ENCODE measurements at places on chromosomes 5 and 9. TPM values are rescaled to one million over a fixed set of nuclear protein-coding genes. Genes with fewer than 3 reads are reported as not detected.

PCDHB7 gene
- 0.03 TPM for polyA plus RNA-seq

SVEP1 gene
- polyA plus RNA-seq = 1.5 TPM

IL7R gene
- polyA plus RNA-seq = 0.51 TPM

LAMC3 gene
- 1.5 TPM for polyA plus RNA-seq

- no peak for DNase-seq
Observed at GRCh38 chr5:86572825-86573517, 44.8 kb upstream of the COX7C start.

DNA sequence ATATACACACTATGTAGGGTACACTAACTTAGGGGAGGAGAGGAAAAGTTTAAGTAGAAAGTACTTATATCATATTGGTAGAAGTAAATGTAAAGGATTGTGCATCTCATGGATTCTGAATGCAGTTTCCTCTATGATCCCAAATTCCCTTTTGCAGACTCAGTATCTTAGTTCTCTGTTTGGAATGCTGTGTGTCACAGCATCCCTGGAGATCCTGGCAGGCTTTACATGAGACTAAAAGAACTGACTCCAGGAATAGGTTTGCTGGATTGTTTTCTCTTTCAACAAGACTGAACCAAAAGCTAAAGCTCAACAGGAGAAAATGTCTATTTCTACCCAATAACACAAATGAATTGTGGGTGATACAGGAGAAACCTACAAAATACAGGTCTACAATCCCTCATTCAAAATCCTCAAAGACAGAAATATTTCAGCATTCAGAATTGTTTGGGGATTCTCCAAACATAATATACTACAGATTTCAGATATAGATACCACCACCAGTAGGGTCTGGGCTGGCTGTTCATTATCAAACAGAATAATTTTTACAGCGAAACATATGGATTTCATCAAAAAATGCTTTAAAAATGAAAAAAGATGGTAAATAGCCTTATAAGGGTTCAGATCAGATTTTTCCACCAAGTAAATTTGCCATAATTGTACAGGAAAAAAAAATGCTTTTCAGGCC is 324.7 kb upstream of the GRAMD2B start:
- DNase-seq = no peak

DNA sequence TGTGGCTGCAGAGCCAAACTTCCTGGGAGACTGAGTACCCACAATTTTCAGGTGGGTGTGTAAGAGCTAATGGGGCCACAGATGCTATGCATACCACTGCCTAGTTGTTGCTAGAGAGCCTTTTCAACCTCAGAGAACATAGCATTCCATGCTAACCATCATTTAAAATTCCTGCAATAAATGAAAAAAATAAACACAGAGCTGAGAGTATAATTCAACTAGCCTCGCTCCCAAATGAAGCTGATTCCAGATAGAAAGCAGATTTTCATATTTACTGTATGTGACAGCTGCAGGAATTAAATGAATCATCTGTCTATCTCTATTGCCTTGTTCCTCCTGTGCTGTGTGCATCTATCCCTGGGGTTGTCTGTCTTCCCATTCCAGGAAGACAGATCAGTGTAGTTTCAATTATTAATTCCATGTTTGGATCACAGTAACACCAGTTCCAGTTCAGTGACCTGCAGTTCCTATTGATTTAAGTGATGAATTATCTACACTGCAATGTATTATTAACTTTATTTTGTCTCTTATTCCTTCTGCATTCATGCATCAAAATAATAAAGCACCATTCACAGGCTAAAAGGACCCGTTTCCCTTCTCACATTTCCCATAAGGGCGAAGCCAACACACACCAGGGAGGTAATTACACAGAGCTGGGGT is 324.5 kb downstream of the SLIT3 start:
- no peak for DNase-seq

DNA sequence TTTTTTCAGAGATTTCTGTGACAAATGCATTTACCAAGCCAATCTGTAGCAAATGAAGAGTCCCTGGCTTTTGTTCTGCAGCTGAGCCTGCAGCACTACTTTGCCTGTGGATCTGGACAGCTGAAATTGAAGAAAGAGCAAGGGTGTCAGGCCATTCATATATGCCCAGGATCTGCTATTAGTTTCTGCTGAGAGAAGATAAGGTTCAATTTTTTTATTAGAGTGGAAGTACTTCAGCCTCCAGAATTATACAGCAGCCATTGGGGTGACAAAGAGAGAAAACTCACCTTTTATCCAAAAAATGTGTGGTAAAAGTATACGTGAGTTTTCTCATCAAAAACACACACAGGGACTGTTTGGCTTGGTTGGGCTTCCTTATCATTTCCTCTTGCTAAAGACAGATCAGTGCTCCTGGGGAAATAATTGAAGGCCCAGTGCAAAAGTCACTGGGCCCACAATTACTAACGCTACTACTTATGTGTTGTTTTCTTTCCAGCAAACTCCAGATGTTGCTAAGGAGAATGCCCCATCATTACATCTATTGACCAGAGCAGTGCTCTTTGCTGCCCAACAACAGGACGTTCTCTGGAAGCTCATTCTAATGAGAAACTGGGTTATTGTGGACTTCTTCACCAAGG is 138.6 kb downstream of the CEMIP2 start:
- DNase-seq = no peak

DNA sequence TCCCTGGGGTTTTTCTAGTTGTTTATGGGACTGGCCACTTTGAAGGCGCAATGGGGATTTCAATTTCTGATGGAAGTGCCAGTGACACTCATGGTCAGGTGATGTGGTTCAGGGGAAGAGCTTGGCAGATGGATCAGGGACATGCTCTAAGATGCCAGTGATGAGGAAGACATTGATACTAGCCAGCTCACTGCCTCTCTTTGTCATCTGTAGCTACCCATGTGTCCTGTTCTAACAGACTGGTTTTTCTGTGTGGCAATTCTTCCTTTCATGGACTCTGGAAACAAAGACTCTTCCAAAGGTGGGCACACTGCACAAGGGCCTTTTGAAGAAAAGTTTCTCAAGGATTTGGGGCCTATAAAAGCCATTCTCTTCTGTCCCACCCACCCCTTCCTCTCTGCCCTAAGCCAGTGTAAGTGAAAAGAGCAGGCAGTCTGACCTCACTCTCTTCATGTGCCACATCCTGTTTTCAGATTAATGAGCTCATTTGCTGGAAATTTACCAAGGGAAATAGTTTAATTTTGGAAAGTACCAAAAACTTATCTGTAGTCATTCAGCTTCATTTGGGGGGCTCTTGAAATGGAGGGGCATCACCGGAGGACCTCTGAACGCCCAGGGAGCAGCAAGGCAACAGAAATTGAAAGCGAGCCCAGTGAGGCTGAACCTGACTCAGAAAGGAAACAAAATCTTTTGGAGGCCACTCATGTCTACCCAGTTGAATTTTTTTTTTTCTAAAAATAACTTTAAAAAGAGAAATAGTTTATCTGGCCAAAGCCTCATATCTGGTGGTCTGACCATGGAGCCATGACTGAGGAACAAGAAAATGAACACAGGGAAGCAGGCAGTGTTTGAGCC is 4.9 kb upstream of the TRAF1 start:
- no peak for DNase-seq

DNA sequence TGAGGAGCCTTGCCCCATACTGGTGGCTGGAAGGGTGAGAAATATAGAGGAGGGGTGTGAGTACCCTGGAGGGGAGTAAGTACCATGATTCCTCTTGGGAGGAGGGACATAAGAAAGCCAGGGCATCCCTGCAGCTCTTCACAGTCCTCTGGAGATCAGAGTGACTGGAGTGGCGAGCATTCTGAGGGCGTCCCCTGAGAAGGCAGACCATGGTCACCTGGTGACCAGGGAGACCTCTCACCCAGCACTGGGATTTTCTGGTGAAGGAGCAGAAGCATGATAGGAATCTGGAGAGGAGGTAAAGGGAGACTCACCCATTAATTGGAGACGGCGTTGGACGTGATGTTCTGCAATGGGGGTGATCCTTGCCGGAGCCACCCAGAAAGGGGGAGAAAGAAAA is 27.7 kb upstream of the GPX3 start:
- no peak for DNase-seq

- no peak for DNase-seq
Observed at GRCh38 chr9:89114741-89115140, 63.9 kb downstream of the SHC3 start.

GRCh38 chr9:134435550-134436378 is 109.5 kb downstream of the RXRA start:
- no peak for DNase-seq

DNA sequence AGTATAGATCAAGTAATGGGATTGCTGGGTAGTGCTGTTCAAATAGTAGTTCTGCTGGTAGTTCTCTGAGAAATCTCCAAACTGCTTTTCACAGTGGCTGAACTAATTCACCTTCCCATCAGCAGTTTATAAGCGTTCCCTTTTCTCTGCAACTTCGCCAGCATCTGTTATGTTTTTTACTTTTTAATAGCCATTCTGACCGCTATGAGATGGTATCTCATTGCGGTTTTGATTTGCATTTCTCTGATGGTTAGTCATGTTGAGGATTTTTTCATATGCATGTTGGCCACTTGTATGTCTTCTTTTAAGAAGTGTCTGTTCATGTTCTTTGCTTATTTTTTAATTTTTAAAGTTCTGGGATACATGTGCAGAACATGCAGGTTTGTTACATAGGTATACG is 279.2 kb upstream of the NREP start:
- no peak for DNase-seq

DNA sequence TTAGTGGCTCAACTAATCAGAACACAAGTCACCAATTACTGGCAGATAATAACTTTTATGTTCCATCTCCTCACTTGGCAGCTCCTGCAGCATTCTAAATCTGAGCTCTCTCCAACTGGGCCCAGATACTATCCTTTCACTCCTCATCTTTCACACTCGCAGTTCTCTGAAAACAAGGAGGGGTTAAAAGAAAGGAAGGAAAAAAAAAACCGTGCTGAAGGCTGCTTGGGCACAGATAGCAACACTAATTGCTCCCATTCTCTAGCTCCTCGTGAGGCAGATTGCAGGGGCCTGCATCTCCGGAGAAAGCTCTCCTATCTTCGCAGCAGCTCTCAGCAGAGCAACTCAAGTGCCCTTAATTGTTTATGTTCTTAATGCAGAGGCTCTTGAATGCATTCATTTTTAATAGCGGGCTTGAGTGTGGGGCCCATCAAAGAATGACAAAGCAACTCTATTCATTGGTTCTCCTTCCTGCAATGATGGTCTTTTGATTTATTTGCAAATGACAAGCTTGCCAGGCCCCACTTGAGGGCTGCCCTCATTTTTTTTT is 23.9 kb downstream of the TLE1 start:
- DNase-seq = no peak

- no peak for DNase-seq
Observed at GRCh38 chr9:93422977-93423616, 28.4 kb upstream of the FAM120A start.

DNA sequence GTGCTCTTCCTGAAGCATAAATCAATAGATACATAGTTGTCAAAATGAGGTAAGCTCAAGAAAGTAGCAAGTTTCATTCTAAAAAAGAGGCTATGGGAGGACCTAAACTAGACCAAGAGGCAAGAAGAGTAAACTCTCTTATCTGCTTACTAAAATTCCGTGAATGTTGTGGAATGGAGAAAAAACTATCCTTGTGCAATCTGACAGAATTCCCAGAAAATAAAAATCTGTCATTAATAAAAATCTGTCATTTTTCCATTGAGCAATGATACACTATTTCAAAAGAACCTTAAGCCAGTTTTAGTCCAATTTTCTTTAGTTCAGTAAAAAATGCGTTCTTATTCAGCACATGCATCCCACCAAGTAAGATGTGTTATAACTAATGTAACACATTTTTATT is 15.9 kb upstream of the FANCC start:
- no peak for DNase-seq

DNA sequence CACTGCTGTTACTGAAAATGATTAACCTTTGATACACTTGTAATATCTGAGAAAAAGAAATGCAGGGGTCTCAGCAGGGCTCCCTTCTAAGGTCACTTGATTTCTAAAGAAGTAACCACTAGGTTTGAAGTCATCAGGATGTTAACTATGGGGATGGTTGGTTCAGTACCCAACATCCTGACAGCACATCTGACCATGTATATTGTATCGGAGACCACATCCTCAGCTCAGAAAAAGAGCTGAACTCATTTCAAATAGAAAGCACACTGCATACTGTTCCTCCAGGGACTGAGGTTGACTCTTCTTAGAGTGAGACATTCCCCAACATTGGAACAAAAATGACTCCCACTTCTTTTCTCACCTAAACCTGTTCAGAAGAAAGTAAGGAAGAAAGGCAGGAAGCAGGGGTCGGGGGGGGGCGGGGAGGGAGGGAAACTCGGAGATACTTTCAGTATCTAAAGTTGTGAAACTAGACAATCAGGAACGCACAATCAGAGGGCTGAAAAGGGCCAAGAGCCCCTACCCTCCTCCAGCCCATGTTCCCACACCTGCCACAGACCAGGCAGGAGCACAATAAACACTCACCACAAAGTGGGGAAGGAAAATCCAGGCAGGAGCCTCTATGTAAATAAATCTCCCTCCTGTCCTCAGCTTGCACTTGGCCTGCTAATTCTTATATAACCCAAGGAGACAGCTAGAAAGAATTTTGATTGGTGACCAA is 730 bp upstream of the GZMA start:
- no peak for DNase-seq

- no peak for DNase-seq
Observed at GRCh38 chr5:149011084-149011483, 51.8 kb downstream of the SH3TC2 start.

GRCh38 chr9:136283291-136284235 is 20.3 kb downstream of the CCDC187 start:
- DNase-seq = peak; percentile 78

DNA sequence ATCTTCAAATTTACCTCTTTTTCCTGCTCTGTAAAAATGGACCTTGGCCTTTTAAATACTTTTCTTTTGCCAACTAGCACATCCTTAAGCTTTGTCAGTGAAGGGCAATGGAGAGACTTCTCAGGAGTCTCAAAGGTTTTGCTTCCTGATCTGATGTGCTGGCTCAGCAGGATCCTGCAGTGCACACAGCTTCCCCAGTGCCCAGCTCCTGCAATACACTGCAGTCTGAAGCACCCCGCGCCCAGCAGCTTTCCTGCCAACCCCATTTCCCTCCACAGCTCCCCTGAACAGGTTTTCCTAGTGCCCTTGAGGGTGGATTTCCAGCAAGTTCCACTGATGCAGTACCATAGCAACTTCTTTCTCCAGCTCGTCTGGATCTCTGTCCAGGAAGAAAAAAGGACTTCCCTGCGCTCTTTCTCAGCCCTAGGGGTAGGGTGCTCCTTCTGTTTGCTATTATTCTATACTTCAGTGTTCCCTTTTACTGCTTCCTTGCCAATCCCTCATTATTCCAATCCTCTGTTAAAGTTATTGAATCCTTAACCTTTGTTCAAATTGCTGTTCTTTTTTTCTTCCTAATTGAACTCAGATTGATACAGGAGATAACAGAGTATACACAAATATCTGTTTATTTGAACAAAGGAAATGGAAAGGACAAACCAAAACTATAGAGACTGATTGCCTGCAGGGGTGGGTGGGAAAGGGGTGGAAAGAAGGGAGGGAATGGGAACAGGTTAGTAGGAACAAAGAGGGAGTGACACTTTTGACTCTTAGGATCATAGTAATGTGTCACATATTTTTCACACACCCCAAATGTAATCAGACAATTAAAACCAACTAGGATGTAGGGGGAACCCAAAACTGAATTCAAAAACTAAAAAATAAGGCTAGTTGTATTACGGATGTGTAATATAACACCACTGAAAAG is 8.5 kb downstream of the SNAPC3 start:
- DNase-seq = no peak

All from A549 (cell line).